ENCODE measurements at places on chromosomes 11 and 22. TPM values are rescaled to one million over a fixed set of nuclear protein-coding genes. Genes with fewer than 3 reads are reported as not detected.

The OR4A47 gene
- not detected for total RNA-seq

DNA sequence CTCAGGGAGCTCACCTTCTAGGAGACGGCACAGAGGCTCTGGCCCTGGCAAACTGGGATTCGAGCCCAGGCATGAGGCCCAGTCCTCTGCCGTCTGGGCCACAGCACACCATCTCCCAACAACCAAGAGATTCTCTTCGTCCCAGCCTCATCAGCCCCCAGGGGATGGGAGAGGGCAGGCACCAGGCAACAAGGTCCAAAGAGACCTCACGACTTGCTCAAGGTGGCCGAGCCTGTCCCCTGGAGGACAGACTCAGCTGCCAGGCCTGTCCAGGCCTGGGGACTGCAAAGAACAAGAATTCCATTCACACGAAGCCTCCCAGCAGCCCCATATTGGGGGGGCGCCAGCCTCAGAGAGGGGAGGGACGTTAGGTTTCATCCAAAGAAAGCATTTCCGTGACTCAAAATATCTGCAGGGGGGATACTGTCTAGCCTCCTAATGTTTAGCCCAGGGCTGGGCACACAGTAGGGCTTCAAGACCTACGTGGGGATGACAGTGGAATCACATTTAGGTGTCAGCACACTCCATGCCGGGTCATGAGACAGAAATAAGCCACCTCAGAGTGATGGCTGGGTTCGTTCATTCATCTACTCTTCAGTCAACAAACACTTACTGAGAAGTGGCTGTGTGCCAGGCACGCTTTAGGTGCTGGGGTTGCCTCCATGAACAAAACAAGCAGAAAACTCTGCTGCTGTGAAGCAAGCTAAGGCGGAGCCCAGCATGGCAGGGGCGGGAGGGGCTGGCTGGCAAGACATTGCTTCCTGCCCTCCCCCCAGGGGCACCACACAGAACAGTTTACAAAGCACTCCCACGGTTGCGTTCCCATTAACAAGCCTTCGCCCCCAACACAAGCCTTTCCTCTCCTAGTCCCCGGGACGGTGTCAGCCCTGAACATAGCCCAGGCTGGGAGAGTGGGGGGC, 1.2 kb downstream of the CARNS1 start:
- DNase-seq, result peak; percentile 41
- H3K36me3 ChIP-seq, result no peaks in the 10 kb centered on the region
- peaks cover 55% of the 10 kb centered on the region for H3K4me1 ChIP-seq
- no peak overlapping the region for H3K4me3 ChIP-seq

DNA sequence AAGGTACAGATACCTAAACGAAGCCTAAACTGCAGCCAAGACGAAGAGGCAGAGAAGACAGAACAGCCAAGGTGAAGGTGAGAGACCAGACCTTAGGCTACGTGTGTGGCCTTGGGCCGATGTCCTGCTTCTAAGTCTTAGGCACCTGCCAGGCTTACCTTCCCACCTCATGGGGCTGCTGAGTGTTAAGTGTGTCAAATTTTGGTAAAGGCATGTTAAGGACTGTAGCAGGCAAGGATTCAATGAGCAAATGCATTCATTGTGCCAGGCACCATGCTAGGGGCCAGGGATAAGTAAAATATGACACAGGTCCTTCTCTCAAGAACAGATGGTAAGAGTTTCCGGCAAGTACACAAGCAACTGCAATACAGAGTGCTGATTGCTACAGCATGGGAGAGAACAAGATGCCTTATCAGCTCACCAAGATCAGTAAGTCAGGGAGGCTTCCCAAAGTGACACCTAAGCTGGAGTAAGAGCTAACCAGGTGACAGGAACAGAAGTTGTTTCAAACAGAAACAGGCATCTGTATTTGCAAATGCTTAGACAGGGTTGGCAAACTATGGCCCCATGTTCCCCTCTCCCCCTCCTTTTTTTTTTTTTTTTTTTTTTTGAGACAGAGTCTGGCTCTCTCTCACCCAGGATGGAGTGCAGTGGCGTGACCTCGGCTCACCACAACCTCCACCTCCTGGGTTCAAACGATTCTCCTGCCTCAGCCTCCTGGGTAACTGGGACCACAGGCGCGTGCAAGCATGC, 46.7 kb downstream of the CLTCL1 start:
- no peak overlapping the region for H3K4me3 ChIP-seq
- H3K36me3 ChIP-seq, result no peaks in the 10 kb centered on the region
- no peaks in the 10 kb centered on the region for H3K27me3 ChIP-seq
- DNase-seq, result no peak
- H3K27ac ChIP-seq, result no peak overlapping the region

The ALDH3B1 gene
- 17.6 TPM for total RNA-seq

- no peaks in the 10 kb centered on the region for H3K27me3 ChIP-seq
- no peak overlapping the region for H3K4me3 ChIP-seq
- peaks cover 8% of the 10 kb centered on the region for H3K36me3 ChIP-seq
Observed at GRCh38 chr11:44120169-44120568, 24.7 kb downstream of the EXT2 start.

DNA sequence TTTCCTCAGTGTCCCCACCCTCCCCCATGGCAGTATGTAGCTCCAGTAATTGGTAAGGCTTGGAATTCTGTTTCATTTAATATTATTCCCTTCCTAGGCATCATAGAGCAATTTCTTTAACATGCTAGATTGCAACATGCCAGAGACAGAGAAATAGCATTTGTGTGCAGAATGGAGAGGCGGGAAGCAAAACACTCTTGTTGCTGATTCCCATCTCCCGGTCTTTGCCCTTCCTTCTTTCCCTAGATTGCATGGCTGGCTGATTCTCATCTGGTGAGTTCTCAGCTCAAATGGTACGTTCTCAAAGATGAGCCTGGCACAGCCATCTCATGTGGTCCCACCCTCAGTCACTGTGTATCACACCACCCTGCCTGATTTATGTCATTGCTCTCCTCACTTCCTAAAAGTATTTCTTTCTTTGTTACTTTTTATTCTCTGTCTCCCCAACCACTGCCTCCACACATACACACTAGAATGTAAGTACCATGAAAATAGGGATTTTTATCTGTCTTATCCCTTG, 66.9 kb downstream of the ARFGAP2 start:
- H3K4me3 ChIP-seq, result no peak overlapping the region
- no peak overlapping the region for H3K27ac ChIP-seq
- no peak for DNase-seq
- no peaks in the 10 kb centered on the region for H3K36me3 ChIP-seq

The STK33 gene
- total RNA-seq, result 1.3 TPM

The PAMR1 gene
- not detected for total RNA-seq

DNA sequence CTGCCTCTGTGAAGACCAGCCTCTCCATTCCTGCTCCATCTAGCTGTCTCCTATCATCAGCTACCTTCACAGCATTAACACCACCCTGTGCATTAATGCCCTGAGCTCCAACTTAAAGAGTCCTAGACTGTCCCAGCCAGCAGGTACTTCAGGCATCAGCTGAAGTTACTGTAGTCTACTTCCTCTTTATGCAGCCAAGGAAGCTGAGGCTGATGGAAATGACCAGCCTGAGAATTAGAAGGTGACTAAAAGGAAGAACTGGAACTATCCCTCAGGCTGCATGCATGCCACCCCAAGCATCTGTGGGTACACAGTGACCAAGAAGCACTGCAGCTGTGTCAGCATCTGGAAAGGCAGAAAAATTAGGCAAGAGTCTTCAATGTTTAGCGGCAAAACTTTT, 28.2 kb downstream of the MS4A10 start:
- no peaks in the 10 kb centered on the region for H3K36me3 ChIP-seq
- no peak overlapping the region for H3K4me3 ChIP-seq
- DNase-seq, result no peak
- H3K27me3 ChIP-seq, result no peaks in the 10 kb centered on the region
- no peak overlapping the region for H3K27ac ChIP-seq
- no peaks in the 10 kb centered on the region for H3K4me1 ChIP-seq

The PHOX2A gene
- not detected for total RNA-seq

The TSKU gene
- total RNA-seq, result 100 TPM

DNA sequence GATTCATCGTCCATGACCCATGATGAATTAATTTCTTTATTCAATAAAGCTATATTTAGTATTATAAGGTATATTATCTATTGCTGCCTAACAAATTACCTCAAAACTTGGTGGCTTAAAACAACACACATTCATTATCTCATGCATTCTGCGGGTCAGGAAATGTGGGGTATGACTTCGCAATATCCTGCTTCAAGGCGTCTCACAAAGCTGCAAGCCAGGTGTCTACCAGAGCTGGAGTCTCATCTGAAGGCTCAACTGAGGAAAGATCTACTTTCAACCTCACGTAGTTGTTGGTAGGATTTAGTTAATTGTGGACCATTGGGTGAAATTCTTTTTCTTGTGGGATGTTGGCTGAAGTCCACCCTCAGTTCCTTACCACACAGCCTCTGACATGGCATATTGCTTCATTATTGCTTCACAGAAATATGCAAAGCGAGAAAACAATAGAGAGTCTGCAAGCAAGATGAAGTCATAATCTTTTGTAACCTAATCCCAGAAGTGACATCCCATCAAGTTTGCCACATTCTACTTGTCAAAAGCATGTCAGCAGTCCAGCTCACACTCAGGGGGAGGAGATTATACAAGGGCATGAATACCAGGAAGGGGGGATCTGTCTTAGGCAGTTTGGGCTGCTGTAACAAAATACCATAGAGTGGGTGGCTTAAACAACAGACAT, 45.1 kb downstream of the KREMEN1 start:
- no peak overlapping the region for H3K27ac ChIP-seq
- DNase-seq, result no peak
- peaks cover 9% of the 10 kb centered on the region for H3K4me1 ChIP-seq
- H3K36me3 ChIP-seq, result no peaks in the 10 kb centered on the region

GRCh38 chr11:81548123-81548522, 1185.5 kb downstream of the FAM181B start:
- H3K27me3 ChIP-seq, result no peaks in the 10 kb centered on the region
- no peak overlapping the region for H3K4me3 ChIP-seq
- H3K36me3 ChIP-seq, result no peaks in the 10 kb centered on the region
- DNase-seq, result no peak
- no peak overlapping the region for H3K27ac ChIP-seq

The CNTF gene
- 5.3 TPM for total RNA-seq

DNA sequence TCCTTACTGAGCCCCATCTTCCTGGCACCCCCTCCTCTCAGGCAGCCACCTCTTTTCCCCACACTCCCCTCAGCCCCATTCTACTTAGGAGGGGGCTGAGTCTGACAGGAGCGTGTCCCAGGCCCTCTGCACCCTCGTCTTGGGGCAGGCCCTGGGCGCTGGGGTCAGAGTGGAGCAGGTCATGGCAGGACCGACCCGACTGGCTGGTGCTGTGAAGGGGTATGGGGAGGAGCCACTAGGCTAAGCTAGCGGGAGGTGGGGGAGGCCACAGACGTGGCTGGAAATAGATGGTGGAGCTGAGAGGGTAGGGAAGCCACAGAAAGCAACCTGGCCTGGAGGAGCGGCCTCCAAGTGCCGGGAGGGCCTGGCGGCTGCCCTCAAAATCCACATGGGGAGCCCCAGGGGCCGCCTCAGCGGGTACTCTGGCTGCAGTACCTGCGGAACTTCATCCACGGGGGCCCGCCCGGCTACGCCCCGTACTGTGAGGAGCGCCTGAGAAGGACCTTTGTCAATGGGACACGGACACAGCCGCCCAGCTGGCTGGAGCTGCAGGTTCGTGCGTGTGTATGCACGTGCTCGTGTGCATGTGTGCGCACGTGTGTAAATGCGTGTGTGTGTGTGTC, 61.7 kb downstream of the MYO7A start:
- no peak overlapping the region for H3K4me3 ChIP-seq
- no peaks in the 10 kb centered on the region for H3K36me3 ChIP-seq
- H3K4me1 ChIP-seq, result no peaks in the 10 kb centered on the region
- H3K27ac ChIP-seq, result no peak overlapping the region
- no peaks in the 10 kb centered on the region for H3K27me3 ChIP-seq

The TMEM86A gene
- total RNA-seq, result 8.3 TPM

DNA sequence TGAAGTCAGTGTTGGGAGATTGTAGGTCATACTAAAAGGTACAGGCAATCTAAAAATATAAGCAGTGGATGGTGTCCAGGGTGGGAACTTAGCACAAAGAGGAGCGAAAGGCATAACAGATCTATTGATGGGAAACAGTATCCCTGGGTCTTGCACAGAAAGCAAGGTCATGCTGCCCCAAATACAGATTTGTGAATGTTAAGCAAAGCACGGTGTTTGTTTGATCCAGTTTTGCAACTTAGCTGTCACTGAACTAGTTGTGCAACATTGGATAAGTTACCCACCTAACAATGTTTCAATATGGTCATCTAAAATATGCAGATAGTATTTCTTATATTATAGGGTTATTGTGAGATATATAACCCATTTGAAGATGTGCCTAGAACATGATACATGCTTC, 162.9 kb downstream of the BLID start:
- no peaks in the 10 kb centered on the region for H3K4me1 ChIP-seq
- DNase-seq, result no peak
- no peak overlapping the region for H3K4me3 ChIP-seq
- no peaks in the 10 kb centered on the region for H3K36me3 ChIP-seq
- H3K27ac ChIP-seq, result no peak overlapping the region

DNA sequence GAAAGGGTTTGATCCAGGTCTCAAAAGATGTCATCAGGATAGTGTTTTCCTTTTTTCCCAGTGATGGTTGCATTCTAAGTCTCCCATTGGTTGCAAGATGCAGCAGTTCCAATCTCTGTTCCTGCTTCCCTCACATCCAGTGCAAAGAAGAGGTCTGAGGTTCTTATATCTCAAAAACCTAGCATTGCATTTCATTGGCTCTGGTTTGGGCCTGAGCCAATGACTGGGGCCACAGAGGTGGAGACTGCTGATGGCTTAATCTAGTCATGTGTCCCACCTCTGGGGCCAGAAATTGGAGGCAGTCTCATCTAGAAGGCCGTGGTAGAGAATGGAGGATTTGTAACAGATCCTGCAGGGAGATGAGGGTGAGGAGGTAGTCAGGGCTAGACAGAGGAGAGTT, 13.2 kb upstream of the MICAL2 start:
- no peak overlapping the region for H3K4me3 ChIP-seq
- H3K27me3 ChIP-seq, result no peaks in the 10 kb centered on the region
- H3K36me3 ChIP-seq, result no peaks in the 10 kb centered on the region
- peaks cover 17% of the 10 kb centered on the region for H3K4me1 ChIP-seq
- no peak overlapping the region for H3K27ac ChIP-seq

- H3K4me3 ChIP-seq, result no peak overlapping the region
- peaks cover 34% of the 10 kb centered on the region for H3K4me1 ChIP-seq
- no peaks in the 10 kb centered on the region for H3K27me3 ChIP-seq
- H3K27ac ChIP-seq, result no peak overlapping the region
- no peaks in the 10 kb centered on the region for H3K36me3 ChIP-seq
Observed at GRCh38 chr11:96279018-96279895, 63.7 kb downstream of the MAML2 start.

The FAM180B gene
- 0.27 TPM for total RNA-seq

- peak overlapping the region; percentile 99 for H3K27ac ChIP-seq
- peaks cover 24% of the 10 kb centered on the region for H3K36me3 ChIP-seq
- H3K4me3 ChIP-seq, result peak overlapping the region; percentile 12
- H3K27me3 ChIP-seq, result no peaks in the 10 kb centered on the region
- peaks cover 92% of the 10 kb centered on the region for H3K4me1 ChIP-seq
Observed at GRCh38 chr22:36330655-36331305, 57.0 kb downstream of the MYH9 start.

DNA sequence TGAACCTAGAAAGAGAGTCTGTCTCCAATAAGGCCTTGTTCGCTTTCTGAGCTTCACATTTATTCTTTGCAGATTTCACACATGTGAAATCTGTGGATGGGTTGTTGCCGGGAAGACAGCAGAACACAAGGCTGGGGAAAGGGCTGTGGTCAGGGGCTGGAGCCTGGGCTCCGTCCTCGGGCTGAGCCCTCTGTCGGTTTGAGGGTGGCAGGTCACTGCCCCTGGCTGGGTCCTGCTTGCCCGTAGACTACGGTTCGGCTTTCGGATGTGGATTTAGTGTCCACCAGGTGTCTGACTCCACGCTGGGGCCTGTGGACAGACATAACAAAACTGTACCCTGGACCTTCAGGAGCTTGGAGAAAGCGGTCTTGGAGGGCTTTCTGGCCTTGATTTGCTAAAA, 117.0 kb upstream of the ALX4 start:
- H3K4me1 ChIP-seq, result no peaks in the 10 kb centered on the region
- no peaks in the 10 kb centered on the region for H3K36me3 ChIP-seq
- H3K27me3 ChIP-seq, result no peaks in the 10 kb centered on the region
- DNase-seq, result no peak
